ENCODE measurements at places on chromosomes 12 and 14. TPM values are rescaled to one million over a fixed set of nuclear protein-coding genes. Genes with fewer than 3 reads are reported as not detected.

AQP5 gene
- total RNA-seq, result not detected

CPM gene
- total RNA-seq, result 63.5 TPM

LRRC10 gene
- total RNA-seq, result not detected

RILPL2 gene
- 17.2 TPM for total RNA-seq

TSPAN9 gene
- total RNA-seq, result 1.0 TPM

NXPH4 gene
- total RNA-seq, result 0.47 TPM

PLCZ1 gene
- total RNA-seq, result not detected

OR4E2 gene
- not detected for total RNA-seq

PLEKHG7 gene
- not detected for total RNA-seq

DNA sequence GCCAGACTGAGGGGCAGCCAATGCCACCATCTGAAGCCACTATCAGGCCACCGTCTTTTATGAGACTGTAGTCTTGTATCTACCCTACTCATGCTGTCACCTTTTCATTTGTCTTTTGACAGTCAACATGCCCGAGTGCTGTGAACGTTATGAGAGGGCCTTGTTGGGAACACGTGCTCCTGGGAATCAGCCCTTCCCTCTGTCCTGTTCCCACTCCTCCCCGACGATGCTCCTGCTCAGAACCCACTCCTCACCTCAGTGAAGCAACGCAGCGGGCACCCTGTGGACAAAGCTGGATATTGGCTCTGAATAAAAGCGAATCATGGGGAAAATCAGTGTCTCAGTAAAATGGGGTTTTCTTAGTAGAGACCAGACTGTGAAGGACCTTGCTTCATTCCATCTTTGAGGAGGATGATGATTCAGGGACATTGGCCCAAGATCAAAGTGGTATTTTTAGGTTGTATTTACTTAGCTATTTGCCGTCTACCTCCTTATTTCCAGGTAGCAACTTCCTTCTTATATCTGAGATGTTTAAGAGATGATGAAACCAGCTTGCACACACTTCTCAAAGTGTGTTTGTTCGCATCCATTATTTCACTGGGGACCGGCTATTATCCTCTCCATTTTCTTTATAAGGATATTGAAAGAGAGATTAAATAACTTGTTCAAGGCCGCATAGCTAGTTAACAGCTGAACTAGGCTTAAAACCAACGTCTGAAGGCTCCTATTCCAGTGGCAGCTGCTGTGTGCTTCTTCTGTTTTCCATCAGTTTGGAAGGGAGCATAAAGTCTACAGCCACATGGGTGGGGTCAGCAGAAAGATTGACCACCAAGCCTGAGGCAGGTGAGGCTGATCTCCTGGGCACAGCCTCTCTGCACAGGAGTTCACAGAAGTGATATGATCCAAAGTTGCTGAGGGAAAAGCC is 43.9 kb upstream of the CTDSP2 start:
- no peak for DNase-seq
- H3K4me1 ChIP-seq, result peaks cover 25% of the 10 kb centered on the region
- no peaks in the 10 kb centered on the region for H3K36me3 ChIP-seq
- no peak overlapping the region for H3K27ac ChIP-seq
- no peak overlapping the region for H3K4me3 ChIP-seq

DNA sequence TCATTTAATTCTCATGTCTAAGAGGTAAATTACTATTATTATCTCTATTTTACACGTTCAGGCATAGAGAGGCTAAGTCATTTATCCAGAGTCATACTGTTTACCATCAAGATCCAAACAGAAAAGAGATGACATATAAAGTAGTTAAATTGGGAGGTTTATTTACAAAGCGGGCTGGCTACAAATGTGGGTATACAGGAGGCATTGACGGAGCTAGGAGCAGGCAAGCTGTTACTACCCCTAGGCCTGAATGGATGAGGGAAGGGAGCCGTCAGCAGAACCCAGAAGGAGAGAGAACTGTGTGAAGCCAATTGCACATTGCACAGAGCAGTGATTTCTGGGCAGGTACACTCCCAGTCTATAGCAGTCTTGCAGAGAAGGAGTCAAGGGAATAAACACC is 39.8 kb downstream of the DACT1 start:
- no peaks in the 10 kb centered on the region for H3K4me1 ChIP-seq
- H3K27ac ChIP-seq, result no peak overlapping the region
- H3K27me3 ChIP-seq, result no peaks in the 10 kb centered on the region
- H3K36me3 ChIP-seq, result no peaks in the 10 kb centered on the region

DNA sequence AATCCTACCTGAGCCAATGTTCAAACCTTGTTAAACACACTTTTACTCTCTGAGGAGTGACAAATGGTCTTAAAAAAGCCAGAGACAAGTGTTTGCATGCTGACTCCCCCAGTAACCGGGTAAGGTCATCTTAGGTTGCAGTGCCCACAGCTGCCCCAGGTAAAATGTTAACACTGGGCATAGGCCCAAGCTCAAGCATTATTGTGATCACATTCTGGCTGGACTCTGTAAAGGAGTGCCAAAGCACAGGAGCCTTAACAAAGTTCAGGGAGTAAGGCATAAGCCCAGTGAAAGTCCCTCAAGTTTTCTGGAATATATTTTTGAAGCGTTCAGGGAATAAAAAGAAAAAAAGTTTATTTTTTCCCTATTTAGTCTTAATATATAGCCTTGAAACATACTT is 8.6 kb downstream of the EDDM3A start:
- no peak for DNase-seq
- H3K27me3 ChIP-seq, result no peaks in the 10 kb centered on the region
- H3K36me3 ChIP-seq, result no peaks in the 10 kb centered on the region
- no peak overlapping the region for H3K4me3 ChIP-seq
- no peak overlapping the region for H3K27ac ChIP-seq

GRCh38 chr12:32671930-32672780 is 6.9 kb upstream of the DNM1L start:
- H3K4me3 ChIP-seq, result no peak overlapping the region
- peaks cover 6% of the 10 kb centered on the region for H3K27me3 ChIP-seq
- H3K36me3 ChIP-seq, result no peaks in the 10 kb centered on the region

- H3K36me3 ChIP-seq, result no peaks in the 10 kb centered on the region
- peak overlapping the region; percentile 69 for H3K27ac ChIP-seq
- H3K4me3 ChIP-seq, result peak overlapping the region; percentile 40
- peaks cover 42% of the 10 kb centered on the region for H3K4me1 ChIP-seq
- peak; percentile 79 for DNase-seq
Measured at GRCh38 chr14:94021416-94022157, 4.6 kb upstream of the OTUB2 start.

DNA sequence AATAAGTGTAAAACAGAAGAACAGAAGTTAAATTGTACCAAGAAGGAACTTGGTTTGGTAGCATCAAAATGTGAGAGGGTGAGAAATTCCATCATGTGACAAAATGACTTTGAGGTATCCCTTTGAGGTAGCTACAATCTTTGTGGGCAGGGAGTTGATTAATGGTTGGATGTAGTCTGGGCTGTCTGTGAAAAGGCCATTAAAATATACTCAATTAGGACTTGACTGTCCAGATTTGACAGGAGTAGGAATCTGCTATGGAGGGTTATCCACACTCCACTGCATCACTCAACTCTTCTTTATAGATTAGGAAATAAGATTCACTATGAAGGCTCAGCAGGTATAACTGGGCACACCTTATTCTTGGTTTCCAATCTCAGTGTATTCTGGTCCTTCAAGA is 7.4 kb upstream of the YBX3 start:
- H3K4me3 ChIP-seq, result no peak overlapping the region
- H3K27me3 ChIP-seq, result peaks cover 59% of the 10 kb centered on the region
- H3K27ac ChIP-seq, result no peak overlapping the region
- no peaks in the 10 kb centered on the region for H3K4me1 ChIP-seq
- H3K36me3 ChIP-seq, result no peaks in the 10 kb centered on the region

DNA sequence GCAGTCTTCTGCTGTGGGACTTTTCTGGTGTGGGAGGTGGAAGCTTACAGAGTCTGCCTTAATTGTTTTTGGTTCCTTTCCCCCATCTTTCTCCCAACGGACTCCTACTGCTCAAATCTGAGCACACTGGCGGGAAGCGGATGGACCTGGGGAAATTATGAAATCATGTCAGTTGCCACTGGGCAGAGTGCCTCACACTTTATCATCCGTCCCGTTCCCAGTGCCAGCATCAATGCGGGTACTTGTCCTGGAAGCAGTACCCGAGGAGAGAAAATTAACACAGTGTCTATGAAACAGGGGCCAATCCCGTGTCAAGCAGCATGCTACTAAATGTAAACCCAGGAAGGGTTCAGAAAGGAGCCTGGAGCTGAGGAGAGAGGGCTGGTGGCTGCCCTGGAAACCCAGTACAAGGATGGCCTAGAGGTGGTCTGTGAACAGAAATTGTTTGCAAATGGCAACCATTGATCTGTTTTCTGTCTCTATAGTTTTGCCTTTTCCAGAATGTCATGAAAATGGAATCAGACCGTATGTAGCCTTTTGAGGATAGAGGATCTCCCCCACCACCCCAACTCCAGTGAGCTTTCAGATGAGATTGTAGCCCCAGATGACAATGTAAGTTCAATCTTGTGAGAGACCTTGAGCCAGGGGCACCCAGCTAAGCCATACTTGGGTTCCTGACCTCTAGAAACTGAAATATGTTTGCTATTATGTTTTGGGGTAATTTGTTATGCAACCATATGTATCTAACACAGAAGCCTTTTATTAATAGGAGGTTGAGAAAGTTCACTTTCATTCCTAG is 908 bp upstream of the CDKL1 start:
- no peak for DNase-seq
- peaks cover 16% of the 10 kb centered on the region for H3K4me1 ChIP-seq
- H3K4me3 ChIP-seq, result peak overlapping the region; percentile 81
- peaks cover 3% of the 10 kb centered on the region for H3K36me3 ChIP-seq
- peaks cover 17% of the 10 kb centered on the region for H3K27me3 ChIP-seq
- H3K27ac ChIP-seq, result peak overlapping the region; percentile 72

GRCh38 chr12:88932457-88932856 is 352.2 kb upstream of the KITLG start:
- no peak overlapping the region for H3K27ac ChIP-seq
- no peaks in the 10 kb centered on the region for H3K27me3 ChIP-seq
- H3K4me3 ChIP-seq, result no peak overlapping the region
- H3K36me3 ChIP-seq, result no peaks in the 10 kb centered on the region
- no peaks in the 10 kb centered on the region for H3K4me1 ChIP-seq
- no peak for DNase-seq

- H3K4me3 ChIP-seq, result no peak overlapping the region
- no peak overlapping the region for H3K27ac ChIP-seq
- H3K36me3 ChIP-seq, result no peaks in the 10 kb centered on the region
Measured at GRCh38 chr12:9829982-9830381, 2.7 kb downstream of the KLRF1 start.

DNA sequence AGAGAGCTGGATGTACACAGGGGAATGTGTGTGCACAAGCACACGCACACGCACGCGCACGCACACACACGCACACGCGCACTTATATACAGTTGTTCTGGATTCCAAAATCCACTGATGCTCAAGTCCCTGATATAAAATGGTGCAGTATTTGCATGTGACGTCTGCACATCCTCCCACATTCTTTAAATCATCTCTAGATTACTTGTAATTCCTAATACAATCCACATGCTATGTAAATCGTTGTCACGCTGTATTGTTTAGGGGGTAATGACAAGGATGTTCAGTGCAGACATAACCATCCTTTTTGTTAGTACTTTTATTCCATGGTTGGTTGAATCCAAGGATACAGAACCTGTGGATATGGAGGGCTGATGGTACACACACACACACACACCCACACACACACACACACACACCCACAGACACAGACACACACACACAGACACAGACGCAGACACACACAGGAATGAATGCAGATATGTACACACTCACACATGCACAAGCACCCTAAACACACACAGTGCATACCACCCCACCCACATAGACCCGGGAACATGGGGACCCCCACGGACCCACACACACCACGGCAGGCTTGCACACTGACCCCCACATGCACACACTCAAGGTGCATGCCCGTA is 188.5 kb upstream of the PRMT8 start:
- no peak overlapping the region for H3K27ac ChIP-seq
- no peak overlapping the region for H3K4me3 ChIP-seq
- no peaks in the 10 kb centered on the region for H3K36me3 ChIP-seq

- DNase-seq, result no peak
- peaks cover 14% of the 10 kb centered on the region for H3K4me1 ChIP-seq
- H3K4me3 ChIP-seq, result no peak overlapping the region
- no peaks in the 10 kb centered on the region for H3K36me3 ChIP-seq
Measured at GRCh38 chr12:62217466-62218194, 42.6 kb upstream of the USP15 start.

GRCh38 chr14:23894362-23895052 is 59.1 kb upstream of the DHRS4 start:
- no peaks in the 10 kb centered on the region for H3K4me1 ChIP-seq
- peaks cover 8% of the 10 kb centered on the region for H3K27me3 ChIP-seq
- H3K27ac ChIP-seq, result no peak overlapping the region
- DNase-seq, result no peak
- H3K4me3 ChIP-seq, result no peak overlapping the region

- H3K36me3 ChIP-seq, result peaks cover 2% of the 10 kb centered on the region
- H3K27me3 ChIP-seq, result no peaks in the 10 kb centered on the region
- no peak for DNase-seq
- H3K27ac ChIP-seq, result no peak overlapping the region
Measured at GRCh38 chr12:32012249-32012785, 53.1 kb downstream of the RESF1 start.

DNA sequence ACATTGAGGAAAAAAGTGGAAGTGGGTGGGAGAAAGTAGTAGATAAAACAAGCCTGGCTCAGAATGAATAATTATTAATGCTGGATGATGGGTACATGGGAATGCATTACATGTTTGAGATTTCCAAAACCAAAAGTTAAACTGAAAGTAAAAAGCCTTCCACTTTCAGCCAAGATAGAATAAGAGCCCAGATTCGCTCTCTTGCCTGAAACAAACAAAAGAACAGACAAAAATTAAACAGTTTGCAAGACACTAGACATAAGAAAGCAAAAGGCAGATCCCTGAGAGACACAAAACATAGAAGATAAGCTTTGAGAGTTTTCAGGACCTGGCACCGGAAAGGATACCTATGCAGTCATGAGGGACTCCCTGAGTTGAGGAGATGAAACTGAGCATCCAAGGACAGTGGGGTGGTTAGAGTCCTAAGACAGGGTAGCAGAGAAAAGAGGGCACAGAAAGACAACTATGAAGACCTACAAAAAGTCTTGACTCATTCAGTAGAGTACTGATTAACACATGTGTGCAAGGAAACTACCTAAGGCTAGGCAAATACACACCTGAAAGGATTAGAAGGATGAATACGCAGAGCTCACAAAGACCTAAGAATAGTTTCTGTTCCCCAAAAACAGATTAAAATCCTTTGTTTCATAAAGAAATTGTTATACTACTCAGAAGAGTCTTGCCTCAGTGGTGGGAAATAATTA is 54.1 kb downstream of the CEP83 start:
- peak overlapping the region; percentile 49 for H3K4me3 ChIP-seq
- H3K36me3 ChIP-seq, result peaks cover 31% of the 10 kb centered on the region
- peak overlapping the region; percentile 40 for H3K27ac ChIP-seq
- peaks cover 11% of the 10 kb centered on the region for H3K4me1 ChIP-seq

DNA sequence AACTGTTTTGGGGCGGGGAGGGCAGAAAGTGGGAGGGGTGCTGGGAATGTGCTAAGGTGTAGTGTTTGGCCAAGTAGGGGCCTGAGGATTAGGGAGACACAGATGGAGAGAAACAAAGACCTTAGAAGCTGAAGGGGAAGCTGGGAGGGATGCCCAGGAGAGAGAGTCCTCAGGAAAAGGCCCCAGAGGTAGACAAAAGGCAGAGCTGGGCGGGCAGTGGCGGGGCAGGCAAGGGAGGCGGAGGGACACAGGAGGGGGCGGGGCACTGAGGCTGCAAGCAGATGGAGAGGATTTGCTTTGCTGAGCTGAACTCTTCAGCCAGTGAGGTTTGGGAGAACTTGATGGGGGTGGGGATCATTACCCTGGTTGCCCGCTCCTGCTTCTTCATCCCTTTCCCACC is 2.8 kb downstream of the PTMS start:
- peak overlapping the region; percentile 5 for H3K27ac ChIP-seq
- H3K36me3 ChIP-seq, result peaks cover 36% of the 10 kb centered on the region
- H3K4me1 ChIP-seq, result peaks cover 59% of the 10 kb centered on the region
- no peak for DNase-seq
- H3K27me3 ChIP-seq, result peaks cover 6% of the 10 kb centered on the region

Measured in activated CD4-positive, alpha-beta T cell treated with anti-CD3 and anti-CD28 coated beads, Interleukin-2, amount 10 ng/mL, durations not matched to agents 24 days and 14 days (primary cell).